ENCODE measurements at places on chromosomes 4 and X. TPM values are rescaled to one million over a fixed set of nuclear protein-coding genes. Genes with fewer than 3 reads are reported as not detected.

SPATA18 gene
- 13.5 TPM for total RNA-seq

DNA sequence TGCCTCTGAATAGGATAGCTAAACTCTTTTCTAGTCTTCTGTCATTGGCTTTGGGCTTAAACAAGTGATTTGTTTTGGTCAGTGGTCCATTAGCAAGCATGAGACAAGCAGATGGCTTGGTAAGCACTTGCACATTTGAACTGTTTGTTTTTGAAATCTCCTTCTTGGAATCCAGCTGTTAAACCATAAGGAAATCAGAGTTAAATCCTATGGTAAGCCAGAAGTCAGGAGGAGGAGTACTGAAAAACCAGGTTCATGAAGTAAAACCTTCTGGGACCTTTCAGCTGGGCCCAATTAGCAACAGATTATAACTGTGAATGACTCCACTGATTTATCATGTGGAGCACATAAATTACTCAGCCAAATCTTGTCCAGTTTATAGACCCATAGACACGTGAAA, 1042.5 kb upstream of the PABPC4L start:
- no peak for DNase-seq
- no peak overlapping the region for H3K4me3 ChIP-seq
- no peaks in the 10 kb centered on the region for H3K4me1 ChIP-seq
- H3K27ac ChIP-seq = no peak overlapping the region

- H3K4me3 ChIP-seq = no peak overlapping the region
- H3K27me3 ChIP-seq = no peaks in the 10 kb centered on the region
These were observed 127.5 kb upstream of the BMP3 start for GRCh38 chr4:80903020-80903419.

- H3K36me3 ChIP-seq = no peaks in the 10 kb centered on the region
- DNase-seq = no peak
These were observed 132.9 kb downstream of the LDB2 start for GRCh38 chr4:16765546-16765945.

- no peak overlapping the region for H3K4me3 ChIP-seq
- H3K4me1 ChIP-seq = no peaks in the 10 kb centered on the region
- DNase-seq = no peak
- no peak overlapping the region for H3K27ac ChIP-seq
- H3K27me3 ChIP-seq = no peaks in the 10 kb centered on the region
- no peaks in the 10 kb centered on the region for H3K36me3 ChIP-seq
These were observed 76.9 kb downstream of the TMLHE start for GRCh38 chrX:155535866-155536265.
